Stimulated activated naive CD4-positive, alpha-beta T cell (primary cell): ENCODE measurements at places on chromosomes 7 and 10.

DNA sequence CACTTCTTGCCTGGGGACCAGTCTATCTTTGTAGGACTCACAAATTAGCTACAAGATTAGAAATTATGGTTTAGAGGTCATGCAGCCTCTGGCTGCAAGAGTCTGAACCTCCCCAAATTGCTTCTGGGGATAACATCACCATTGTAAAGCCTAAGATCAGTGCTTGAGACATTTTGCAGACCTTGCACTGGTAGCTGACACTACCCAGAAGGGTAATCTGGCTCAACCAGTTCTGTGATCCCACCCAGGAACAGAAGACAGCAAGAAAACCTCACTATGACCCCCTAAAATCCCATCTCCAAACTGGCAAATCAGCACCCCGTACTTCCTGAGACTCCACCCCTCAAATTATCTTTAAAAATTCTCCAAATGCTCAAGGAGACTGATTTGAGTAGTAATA, 58.2 kb upstream of the CDK13 start:
- DNase-seq, result no peak

DNA sequence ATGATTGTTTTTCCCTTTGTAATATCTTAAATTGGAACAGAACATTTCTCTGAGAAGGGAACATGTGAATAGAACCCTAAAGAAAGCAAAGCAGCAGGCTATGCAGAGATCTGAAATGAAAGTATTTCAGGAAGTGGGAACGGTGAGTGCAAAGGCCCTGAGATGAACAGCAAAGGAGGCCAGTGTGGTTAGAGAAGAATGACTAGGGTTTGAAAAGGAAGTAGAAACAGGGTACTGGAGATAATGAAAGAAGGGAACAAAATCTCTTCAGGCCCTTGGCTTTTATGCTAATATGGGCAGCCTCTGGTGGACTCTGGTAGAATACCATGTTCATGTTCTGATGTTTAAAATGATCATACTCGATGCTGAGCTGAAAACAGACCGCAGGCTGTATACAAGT, 22.2 kb downstream of the ARHGAP21 start:
- no peak for DNase-seq

- no peak for DNase-seq
These were observed 345.5 kb downstream of the REEP3 start for GRCh38 chr10:63866747-63867140.

GRCh38 chr7:127874951-127875608, 156.2 kb downstream of the LRRC4 start:
- DNase-seq, result no peak

GRCh38 chr7:154480817-154481216, 428.6 kb downstream of the DPP6 start:
- DNase-seq, result no peak

- no peak for DNase-seq
These were observed 2.0 kb downstream of the PPP3CB start for GRCh38 chr10:73493781-73494180.
